Hematopoietic multipotent progenitor cell (in vitro differentiated cells): ENCODE measurements at places on chromosomes 6 and 20. TPM values are rescaled to one million over a fixed set of nuclear protein-coding genes. Genes with fewer than 3 reads are reported as not detected.

- DNase-seq, result no peak
These were observed 41.5 kb downstream of the SENP6 start for GRCh38 chr6:75643173-75643572.

The ZSCAN12 gene
- total RNA-seq, result 3.5 TPM

DNA sequence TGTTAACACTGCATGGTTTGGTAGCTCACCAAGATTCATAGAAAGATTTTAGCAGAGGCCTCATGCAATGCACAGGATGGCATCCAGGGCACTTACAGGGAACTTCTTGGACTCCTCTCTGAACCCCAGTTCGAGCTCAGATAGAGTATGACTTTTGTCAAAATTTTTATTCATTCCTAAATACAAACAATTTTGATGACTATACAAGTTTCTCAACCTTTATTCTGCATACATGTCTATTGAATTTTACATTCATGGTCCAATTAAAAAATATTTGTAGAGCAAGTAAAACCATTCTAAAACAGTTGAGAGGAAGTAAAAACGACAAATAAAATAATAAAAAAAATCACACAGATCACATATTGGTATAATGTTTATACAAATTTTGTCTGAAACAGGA lies 219.0 kb upstream of the MAN1A1 start:
- no peak for DNase-seq

DNA sequence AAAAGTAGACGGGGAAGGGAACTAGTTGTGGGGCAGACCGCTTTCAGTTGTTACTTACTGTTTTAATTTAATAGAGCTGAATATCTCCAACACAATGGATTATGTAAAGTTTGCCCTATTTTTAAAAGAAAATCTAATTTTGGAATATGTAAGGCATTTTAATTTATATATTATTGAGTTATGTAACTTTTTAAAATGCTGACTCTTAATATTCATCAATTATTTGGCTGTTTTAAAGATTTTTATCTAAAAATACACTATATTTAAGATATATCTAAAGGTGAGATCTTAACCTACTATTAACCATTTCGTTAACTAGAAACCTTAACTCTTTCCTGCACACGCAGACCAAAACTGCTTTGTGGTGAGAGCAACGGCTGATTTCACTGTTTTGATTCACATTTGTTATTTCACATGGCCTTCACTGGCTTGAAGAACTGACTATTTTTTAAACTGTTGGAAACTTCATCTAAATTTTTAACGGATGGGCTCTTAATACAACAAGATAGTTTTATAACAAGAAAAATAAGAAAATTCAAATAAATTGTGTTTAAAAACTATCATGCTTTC lies 87.9 kb downstream of the HUS1B start:
- no peak for DNase-seq

- DNase-seq, result no peak
These were observed 3.1 kb upstream of the TFAP2B start for GRCh38 chr6:50815436-50816114.

The BPIFB2 gene
- not detected for total RNA-seq

DNA sequence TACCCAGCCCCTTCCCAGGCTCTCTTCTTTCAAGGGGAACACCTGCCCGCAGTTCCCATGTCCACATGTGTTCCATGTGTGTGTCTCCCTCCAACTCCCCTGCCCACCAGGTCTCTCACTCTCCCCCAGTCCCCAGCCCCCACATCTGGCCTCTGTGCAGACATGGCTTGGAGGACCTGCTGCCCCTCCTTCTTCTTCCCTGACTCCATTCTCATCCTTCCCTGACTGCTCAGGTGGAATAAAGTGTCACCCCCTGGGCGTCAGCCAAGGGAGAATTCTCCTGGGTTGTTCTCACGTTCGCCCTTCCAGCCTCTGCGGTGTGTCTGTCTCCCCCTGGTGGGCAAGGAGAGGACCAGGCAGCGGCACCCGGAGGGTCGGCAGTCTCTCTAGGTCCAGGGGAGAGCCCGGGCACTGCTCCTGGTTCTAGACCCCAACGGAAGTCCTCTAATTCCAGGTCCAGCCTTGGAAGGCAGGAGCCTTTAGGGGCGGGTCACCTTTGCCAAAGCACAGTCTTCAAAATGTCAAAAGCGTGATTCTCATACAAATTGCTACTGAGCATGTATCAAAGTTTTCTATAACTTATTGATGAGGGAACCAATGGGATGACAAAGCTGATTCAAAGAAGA lies 50.5 kb downstream of the EBF4 start:
- DNase-seq, result peak; percentile 59

GRCh38 chr6:626236-626635 lies 30.7 kb downstream of the HUS1B start:
- no peak for DNase-seq

The SASH1 gene
- total RNA-seq, result 0.27 TPM

DNA sequence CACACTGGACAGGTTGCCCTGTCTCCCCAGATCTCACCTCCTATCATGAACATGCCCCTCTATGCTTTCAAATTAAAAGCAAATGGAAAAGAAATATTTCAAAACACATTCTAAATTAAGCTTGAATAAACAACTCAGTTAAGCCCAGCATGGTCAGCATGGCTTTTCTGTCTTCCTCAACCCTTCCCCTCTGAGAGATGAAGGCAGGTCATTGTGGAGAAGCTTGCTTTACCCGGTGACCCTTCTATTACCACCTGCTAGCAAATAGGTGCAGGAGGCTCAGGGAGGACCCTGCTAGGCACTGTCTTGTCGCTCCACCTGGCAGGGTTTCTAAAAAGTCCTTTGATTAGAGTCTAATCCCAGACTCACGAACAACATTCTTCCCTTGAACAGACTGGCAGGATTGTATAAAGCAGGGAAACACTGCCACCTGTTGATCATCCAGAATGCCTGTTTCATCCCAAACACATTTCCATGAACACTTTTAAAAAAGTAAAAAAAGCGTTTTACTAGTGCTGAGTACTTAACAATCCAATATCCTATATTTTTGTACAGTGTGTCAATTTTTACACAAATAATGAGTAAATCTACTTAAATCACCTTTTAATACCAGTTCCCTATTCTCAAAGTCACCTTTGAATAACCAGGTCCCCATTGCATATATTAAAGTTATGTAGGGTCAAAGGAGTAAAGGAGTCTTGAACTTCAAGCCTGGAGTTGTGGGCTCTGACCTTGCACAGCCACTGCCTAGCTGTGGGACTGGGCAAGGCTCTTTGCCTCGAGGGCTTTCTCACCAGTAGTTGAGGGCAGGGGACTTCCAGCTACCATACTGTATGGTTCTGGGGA lies 75.5 kb downstream of the GPR6 start:
- peak; percentile 41 for DNase-seq

- DNase-seq, result peak; percentile 16
These were observed at the start of gene DBNDD2 for GRCh38 chr20:45407783-45408645. Gene DBNDD2, plus strand, starts transcription at chr20:45408289. Its CDS starts 179 bp downstream, at chr20:45408468.

DNA sequence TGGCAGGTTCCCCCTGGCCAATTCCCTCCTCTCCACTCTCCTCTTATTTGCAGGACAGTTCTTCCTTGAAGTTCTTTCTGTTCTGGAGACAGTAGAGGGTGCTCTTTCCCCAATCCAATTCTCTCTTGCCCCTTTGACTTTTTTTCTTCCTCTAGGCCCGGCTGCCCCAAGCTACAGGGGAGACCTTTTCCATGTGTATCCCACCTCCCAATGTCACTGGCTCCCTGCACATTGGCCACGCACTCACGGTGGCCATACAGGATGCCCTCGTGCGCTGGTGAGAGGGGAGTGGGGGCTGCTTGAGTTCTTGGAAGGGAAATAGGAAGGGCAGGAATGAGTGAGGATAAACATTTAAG lies 1.5 kb downstream of the VARS2 start:
- DNase-seq, result no peak

The KCNK16 gene
- not detected for total RNA-seq

DNA sequence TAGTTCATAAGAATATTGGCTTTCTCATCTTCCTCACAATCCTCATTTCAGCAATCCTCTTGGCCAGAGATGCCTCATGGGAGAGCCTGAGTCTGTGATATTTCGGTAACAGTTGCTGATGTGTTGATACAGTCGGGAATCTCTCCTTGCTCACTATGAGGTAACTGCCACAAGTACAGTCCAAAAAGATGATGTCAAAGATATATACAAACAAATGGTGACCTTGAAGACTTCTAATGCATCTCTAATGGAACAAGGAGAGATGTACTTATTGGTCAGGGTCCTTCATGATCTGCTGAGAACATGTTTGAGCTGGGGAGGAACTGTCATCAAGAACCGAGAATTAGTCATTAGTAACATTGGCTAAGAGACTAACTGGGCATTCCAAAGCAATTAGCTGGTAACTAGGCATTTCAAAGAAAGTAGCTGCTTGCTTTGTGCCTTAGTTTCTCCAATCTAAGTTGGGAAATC lies 56.1 kb downstream of the FILIP1 start:
- DNase-seq, result no peak

The TULP1 gene
- not detected for total RNA-seq

GRCh38 chr20:45235995-45236394 lies 14.8 kb downstream of the SEMG2 start:
- no peak for DNase-seq

The ACTL10 gene
- total RNA-seq, result 6.2 TPM

- DNase-seq, result no peak
These were observed 118.6 kb downstream of the PLCB1 start for GRCh38 chr20:8250539-8251200.
